KG1 (cell line): ENCODE measurements at places on chromosomes 2 and 18.

DNA sequence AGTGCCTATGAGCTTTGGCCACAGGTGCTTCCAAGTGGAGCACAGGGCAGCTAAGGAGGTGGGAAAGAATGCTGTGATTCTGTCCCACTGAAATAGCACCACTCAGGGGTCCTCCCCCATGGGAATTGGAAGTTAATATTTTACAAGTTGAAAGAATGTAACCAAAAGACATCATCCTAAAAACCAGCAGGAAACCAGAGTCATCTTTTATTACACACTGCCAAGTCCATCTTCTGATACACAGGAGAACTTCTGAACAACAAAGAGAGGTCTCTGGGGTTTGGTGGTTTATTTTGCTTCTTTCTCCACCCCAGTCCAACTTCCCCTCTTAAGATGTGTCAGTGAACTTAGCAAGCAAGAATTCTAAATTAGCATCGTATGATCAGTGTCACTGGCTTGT lies 47.7 kb downstream of the COLEC12 start:
- DNase-seq = no peak

DNA sequence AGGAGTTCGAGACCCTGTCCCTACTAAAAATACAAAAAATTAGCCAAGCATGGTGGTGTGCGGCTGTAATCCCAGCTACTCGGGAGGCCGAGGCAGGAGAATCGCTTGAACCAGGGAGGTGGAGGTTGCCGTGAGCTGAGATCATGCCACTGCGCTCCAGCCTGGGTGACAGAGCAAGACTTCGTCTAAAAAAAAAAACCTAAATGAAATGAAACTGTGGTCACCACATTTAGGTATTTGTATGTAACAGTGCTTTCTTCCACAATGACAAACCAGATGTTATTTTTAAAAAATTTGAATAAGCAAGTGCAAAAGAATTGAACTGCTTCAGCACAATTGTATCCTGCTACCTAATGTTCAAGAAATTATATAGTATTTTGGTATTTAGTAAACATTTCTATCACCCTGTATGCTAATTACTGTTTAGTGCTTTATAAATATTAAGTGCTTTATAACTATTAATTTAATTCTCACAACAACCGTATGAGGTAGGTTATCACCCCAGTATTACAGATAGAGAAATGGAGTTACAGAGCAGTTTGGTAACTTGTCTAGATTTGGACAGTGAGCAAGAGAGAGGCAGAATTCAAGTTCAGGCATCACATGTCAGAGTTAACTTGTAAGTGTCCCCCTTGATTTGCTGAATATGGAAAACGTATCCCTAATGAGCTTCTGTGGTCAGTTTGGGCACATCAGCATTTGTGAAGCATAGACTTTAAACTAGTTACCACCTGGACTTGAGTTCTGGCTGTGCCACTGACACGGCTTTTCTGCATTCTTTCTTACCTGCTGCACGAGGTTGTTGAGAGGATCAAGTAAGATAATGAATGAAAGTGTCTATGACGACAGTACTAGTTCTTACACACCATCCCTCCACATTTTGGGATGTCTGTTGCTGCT lies 14.4 kb downstream of the PHLPP1 start:
- DNase-seq = no peak

GRCh38 chr18:45785134-45785533 lies 40.3 kb upstream of the SIGLEC15 start:
- no peak for DNase-seq

GRCh38 chr18:46497129-46497528 lies 159.9 kb downstream of the LOXHD1 start:
- DNase-seq = no peak

- no peak for DNase-seq
Observed at GRCh38 chr2:45460825-45461224, 150.2 kb downstream of the SRBD1 start.

DNA sequence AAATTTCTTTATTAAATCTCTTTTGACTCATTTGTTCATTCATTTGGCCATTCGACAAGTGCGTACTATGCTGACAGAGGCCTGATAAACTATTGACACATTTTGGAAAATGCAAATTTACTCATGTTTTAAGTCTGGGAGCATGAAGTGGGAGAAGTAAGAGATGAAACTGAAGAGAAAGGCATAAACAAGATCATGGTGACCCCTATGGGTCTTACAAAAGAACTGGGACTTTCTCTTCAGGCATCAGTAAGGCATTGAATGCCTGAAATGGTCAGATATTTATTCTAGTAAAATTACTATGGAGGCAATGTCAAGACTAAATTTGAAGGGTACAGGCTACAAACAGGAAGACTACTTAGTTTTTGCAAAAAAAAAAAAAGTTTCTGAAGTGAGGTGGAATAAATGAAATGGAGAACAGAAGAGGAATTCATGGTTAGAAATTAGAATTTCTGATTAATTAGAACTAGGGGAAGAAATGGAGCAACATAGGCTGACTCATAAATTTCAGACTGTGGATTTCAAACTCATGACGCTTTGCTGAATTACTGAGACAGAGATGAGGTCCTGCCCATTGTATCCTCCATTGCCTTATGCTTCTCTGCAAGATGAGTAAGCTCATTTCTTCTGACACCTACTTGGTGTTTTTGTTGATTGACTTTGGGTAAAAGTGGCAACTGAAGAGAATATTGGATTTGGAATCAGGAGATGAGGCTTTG lies 32.7 kb downstream of the VSNL1 start:
- no peak for DNase-seq

- DNase-seq = no peak
Observed at GRCh38 chr2:85812094-85812735, 58.4 kb downstream of the ATOH8 start.

DNA sequence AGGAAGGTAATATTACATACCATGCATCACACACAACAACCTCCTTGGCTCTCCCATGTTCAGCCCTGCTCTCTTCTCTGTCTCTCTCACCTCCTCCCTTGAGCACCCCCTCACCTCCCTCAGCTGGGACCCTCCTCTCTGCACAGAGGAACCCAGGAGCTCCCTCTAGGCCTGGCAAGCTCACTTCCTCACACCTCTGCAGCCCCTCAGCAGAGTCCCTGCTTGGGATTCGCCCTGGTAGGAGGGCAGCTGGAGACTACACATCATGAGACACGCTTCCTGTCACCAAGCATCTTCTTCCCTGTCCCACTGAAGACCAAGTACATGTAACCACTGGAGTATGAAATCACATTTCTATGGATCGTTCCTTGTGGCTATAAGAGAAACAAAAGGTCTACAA lies 51.0 kb downstream of the ADD2 start:
- DNase-seq = no peak

- DNase-seq = no peak
Observed at GRCh38 chr2:211468877-211469663, 912.7 kb downstream of the CPS1 start.

DNA sequence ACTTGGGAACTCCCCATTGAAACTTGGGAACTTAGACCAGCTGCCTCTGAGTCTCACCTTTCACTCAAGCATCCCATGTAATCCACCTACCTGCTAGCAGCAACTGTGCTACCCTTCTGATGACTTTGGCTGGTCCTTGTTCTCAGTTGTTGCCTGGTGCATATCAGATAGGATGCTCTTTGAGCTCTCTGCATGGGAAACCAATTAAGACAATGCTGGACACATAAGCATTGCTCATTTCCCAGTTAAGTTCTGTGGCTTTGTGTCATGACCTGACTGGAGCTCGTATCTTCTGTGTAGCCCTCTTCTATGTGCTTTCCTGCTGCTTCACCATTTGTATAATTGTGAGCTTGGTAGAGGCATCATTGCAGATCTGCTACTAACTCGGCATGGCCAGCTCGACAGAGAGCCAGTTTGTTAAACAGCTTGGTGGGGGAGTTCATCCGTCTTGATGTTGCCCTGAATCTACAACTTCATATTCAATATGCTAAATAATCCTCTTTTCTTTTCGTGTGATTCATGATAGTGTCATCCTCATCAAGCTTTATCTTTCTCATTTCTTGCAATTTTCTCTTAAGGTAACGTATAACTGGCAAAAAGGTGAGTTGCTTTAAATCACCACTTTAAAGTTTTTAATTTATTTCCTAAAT lies 447.5 kb upstream of the SLC14A2 start:
- DNase-seq = no peak

GRCh38 chr2:197908990-197909776 lies 104.8 kb downstream of the PLCL1 start:
- DNase-seq = no peak

DNA sequence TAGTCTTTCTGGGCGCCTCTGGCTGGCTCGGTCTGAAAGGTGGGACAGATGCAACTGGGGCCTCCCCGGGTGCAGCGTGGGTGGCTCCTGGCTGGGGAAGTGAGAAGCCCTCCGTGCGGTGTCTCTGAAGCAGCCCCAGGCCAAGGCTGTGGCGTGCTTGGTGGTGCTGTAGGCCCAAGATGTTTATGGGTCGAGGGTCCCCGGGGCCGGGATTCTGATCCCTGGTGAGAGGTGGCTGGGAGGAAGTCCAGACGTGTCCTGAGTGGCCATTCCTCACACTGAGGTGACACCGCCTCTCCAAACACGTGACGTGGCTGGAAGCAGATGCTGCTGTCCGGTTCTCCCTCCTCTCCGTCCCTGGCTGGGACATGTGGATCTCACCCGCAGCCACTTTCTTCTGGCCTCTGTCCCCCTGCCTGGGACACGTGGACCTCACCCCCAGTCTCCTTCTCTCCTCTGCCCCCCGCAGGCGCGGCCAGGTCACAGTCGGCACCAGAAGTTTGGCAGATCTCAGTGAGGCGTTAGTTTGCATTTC lies 12.6 kb downstream of the RTP5 start:
- peak; percentile 16 for DNase-seq

- no peak for DNase-seq
Observed at GRCh38 chr2:219111375-219112061, 49.1 kb downstream of the NHEJ1 start.

DNA sequence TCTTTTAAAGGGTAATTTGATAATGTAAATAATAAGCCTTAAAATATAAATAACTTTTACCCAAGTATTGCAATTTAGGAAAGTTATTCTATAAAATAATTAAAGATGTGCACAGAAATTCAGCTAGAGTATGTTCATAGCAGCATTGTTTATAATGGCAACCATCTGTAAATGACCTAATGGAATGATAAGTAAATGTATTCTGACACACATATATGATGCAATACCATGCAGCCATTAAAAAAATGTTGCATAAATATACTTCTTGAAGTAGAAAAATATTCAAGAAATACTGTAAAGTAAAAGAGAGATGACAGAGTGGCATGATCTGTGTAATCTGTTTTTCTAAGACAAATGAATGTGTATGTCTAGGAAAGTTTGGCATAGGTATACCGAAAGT lies 545.7 kb downstream of the ZEB2 start:
- no peak for DNase-seq

GRCh38 chr2:19214682-19215391 lies 143.6 kb downstream of the OSR1 start:
- DNase-seq = no peak

- no peak for DNase-seq
Observed at GRCh38 chr2:23480957-23481797, 96.2 kb downstream of the KLHL29 start.

DNA sequence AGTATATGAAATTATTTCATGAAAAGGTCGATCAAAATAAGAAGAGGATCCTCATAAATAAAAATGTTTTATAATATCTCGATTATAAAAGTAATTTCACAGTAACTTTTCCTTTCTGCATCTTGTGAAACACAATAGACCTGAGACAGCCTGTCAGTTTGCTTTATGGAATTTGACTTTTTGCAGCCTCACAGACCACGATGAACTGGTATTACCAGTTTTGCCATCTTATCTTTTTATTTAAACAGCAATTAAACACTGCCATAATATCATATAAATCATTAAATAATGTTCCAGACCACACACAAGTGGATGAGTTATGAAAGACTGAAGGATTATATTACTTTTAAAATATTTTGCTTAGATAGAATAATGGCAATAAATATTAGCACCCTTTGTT lies 10.7 kb upstream of the GALNT3 start:
- DNase-seq = no peak

DNA sequence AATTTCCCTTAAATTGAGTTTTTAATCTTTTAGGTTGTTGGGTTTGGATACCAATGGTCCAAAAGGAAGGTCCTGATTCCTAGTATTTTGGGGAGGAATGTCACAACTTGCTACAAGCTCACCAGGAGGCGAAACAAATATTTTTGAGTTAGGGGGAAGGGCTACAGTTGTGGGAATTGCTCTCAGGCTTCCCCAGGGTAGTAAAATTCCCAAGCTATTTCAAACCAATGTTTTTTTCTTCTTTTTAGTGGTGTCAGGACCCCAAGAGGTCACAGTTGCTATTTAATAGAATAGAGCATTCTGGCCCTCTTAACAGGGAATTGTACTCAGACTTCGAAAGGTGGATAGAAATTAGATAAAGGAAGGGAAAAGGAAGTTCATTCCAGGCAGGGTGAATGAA lies 68.5 kb upstream of the ST3GAL5 start:
- no peak for DNase-seq

DNA sequence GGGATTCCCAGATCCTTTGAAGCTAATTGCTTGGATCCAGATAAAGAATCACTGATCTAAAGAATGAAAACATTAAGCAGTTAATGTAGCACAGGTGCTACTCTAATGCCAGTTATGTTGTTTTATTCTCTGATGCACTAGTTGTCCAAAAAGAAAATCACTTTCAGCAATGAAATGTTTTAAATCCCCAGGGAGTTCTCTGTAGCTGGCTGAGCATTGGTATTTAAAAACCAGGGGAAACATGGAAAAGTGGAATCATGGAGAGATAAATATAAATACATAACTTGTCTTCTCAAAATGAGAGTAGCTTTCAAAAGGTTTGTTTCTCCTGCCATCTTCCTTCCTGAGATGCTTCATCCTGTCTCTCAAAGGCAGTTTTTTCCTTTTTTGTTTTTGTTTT lies 37.7 kb downstream of the CD302 start:
- DNase-seq = no peak

GRCh38 chr18:38464024-38464423 lies 898.4 kb upstream of the CELF4 start:
- DNase-seq = no peak

GRCh38 chr2:234099266-234099665 lies 48.8 kb downstream of the SPP2 start:
- DNase-seq = no peak

DNA sequence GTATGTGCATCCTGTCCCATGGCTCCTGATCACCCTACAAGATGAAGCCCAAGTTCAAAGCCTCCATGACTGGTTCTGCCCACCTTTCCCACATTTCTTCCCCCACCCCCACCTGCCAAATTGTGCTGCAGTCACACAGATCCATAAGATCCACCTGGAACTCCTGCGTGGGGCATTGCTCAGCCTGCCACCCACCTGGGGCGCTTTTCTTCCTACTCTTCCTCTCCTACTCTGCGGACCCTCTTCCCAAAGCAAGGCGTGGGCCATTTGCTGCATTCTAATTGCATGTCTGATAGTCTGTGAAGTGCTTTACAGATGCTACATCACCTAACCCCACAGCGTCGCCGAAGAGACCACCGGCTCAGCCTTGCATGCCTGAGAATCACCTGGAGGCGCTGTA lies 402.4 kb upstream of the ID2 start:
- DNase-seq = no peak
